A673 (cell line): ENCODE measurements at places on chromosomes 16 and 17. TPM values are rescaled to one million over a fixed set of nuclear protein-coding genes. Genes with fewer than 3 reads are reported as not detected.

PRKCB gene
- 158 and 171 TPM in 2 replicates for total RNA-seq

IL17C gene
- 0.28 TPM in 1 of 2 replicates, not detected in the other for total RNA-seq

CMTM1 gene
- 5.5 and 7.1 TPM in 2 replicates for total RNA-seq

KRTAP4-3 gene
- total RNA-seq, result not detected in 2 replicates

GRCh38 chr17:10757067-10757466 lies 27.2 kb upstream of the TMEM220 start:
- no peaks in the 10 kb centered on the region for H3K4me1 ChIP-seq
- peaks cover 64% of the 10 kb centered on the region for H3K27me3 ChIP-seq
- DNase-seq, result no peak
- H3K36me3 ChIP-seq, result no peaks in the 10 kb centered on the region
